ENCODE measurements at places on chromosomes 5 and 9.

GRCh38 chr9:137665697-137666512 lies 47.1 kb downstream of the EHMT1 start:
- no peak for DNase-seq

GRCh38 chr5:180646289-180646962 lies 3.0 kb downstream of the FLT4 start:
- no peak for DNase-seq

DNA sequence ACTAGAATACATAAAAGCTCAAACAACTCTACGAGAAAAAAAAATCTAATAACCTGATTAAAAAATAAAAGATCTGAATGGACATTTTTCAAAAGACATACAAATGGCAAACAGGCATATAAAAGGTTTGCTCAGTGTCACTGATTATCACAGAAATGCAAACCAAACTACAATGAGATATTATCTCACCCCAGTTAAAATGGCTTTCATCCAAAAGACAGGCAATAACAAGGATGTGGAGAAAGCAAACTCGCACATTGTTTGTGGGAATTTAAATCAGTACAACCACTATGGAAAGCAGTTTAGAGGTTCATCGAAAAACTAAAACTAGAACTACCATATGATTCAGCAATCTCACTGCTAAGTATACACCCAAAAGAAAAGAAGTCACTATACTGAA lies 20.8 kb downstream of the UGT3A2 start:
- no peak for DNase-seq

DNA sequence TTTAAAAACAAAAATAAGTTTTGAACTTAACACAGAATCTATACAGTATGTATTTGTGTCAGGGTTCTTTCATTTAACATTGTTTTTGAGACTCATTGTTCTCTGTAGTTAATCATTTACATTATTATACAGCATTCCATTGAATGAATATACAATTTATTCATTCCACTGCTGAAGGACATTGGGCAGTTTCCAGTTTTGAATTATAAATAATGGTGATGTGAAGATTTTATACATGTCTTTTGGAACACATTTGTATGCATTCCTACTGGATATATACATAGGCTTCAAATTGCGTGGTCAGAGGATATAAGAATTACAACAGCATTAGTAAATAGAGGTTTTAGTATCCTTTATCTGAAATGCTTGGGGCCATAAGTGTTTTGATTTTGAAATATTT lies 72.0 kb downstream of the CEP120 start:
- DNase-seq, result no peak

DNA sequence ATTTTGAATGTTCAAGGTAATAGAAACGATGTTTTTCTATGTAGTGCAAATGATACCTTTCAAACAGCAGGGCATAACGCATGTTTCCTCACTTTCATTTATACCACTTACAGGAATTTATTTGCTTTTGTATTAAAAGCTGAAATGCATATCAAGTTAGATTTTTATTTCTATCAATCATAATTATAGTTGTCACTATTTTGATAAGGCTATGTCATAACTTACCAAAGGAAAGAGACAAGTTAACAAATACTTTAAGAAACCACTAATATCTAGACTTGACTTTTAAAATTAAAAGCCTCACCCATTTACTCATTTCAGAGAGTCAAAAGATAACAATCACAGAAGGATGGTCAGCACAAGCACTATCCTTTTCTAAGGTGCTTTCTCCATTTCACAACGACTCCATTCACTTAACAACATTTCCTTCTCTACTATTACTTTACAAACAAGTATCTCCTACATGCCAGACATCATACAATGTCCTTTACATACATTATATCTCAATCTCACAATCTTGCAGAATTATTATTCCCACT lies 12.6 kb downstream of the ERP44 start:
- DNase-seq, result no peak

- no peak for DNase-seq
Measured at GRCh38 chr5:54676481-54677340, 159.2 kb downstream of the SNX18 start.

GRCh38 chr5:142783601-142784341 lies 13.6 kb downstream of the ARHGAP26 start:
- DNase-seq, result no peak

DNA sequence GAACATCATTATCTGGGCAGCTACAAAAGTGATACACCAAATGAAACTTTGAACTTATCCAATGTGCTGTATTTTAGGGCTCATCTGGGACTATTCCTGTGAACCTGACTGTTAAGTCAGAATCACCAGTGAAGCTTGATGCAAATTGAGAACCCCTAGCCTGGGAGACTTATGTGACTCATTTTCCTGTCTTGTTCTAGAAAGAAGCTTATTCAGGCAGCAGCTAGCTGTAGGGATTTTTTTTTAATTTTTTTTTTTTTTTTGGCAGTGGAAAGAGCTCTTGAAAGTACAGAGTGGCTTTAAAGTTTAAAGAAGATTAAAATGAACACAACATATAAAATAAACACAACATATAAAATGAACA lies 81.1 kb upstream of the TNFAIP8 start:
- DNase-seq, result no peak

- no peak for DNase-seq
Measured at GRCh38 chr5:44384816-44385215, 4.4 kb downstream of the FGF10 start.

GRCh38 chr9:136686794-136687711 lies at the start of gene AGPAT2:
Gene AGPAT2, minus strand, starts transcription at chr9:136687457. Its CDS starts 100 bp downstream, at chr9:136687357.
- DNase-seq, result peak; percentile 46

DNA sequence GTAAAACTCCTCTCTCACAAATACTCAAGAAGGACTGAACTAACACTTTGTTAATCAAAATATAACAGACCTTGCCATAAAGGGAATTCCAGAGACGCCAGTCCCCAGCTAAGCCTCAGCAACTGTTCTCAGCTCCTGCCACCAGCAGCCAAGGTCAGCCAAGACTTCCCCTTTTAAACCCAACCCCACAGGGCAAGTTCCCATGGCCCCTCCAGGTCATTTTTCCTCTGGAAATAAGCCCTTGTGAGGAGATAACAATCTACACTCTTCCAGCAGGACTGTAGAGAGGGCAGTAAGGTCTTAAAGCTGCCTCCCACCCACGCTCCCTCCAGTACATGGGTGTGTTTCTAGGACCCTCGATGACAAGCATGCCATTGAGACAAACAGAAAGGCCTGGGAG lies 78.3 kb downstream of the DPYSL3 start:
- DNase-seq, result no peak

DNA sequence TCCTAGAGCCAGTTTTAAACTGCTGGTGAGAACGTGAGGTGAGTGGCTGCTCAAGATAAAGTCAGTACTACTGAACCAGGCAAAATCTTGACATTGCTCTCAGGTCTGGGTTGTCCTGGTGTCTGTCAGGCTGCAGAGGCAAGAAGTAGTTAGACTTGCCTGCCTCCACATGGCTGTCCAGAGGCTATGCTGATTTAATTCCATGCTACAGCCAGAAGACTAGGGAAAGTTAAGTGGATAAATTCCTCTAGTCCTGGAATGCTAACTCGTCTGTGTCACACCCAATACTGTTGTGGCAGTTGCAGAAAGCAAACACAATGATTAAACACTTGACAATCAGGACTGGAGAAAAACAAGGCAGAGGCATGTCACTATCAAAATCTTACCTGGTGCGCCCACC lies 118.9 kb downstream of the ACER2 start:
- DNase-seq, result no peak

DNA sequence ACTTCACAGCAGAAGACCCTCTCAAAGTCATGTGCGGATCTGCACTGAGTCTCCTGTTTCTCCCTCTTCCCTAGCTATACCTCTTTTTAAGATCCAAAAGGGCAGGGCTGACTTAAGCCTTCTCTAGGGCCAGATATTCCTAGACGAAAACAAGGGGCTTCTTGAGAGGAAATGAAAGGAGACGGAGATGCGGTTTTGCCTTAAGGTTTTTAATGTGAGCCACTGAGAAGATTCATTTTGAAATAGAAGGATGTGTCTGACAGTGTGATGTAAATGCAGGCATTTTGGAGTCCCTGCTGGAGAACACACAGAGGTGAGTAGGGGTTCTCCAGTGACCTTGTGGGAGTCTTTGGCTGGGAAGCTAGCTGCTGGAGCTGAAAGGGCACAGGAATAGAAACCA lies 15.6 kb upstream of the IL12B start:
- no peak for DNase-seq

DNA sequence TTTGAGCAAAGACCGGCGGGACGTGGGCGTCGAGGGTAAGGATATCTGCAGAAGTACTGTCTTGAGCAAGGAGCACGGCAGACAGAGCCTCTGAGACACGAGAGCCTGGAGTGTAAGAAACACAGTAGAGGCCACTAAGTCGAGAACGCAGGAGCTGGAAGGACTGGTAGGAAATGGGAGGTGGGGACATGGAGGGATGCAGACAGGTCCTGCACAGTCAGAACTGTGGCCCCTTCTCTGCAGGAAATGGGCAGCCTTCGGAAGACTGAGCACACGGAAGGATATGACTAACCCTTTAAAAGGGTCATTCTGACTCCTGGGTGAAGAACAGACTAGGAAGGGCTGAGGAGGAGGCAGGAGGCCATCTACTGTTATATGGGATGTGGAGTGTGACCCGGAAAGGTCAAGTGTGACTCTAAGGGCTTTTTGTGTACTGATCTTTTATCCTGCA lies 1.4 kb upstream of the CAMSAP1 start:
- no peak for DNase-seq

GRCh38 chr5:160799184-160799583 lies 52.8 kb downstream of the ATP10B start:
- no peak for DNase-seq

GRCh38 chr9:122126331-122127261 lies 33.0 kb downstream of the NDUFA8 start:
- DNase-seq, result no peak

DNA sequence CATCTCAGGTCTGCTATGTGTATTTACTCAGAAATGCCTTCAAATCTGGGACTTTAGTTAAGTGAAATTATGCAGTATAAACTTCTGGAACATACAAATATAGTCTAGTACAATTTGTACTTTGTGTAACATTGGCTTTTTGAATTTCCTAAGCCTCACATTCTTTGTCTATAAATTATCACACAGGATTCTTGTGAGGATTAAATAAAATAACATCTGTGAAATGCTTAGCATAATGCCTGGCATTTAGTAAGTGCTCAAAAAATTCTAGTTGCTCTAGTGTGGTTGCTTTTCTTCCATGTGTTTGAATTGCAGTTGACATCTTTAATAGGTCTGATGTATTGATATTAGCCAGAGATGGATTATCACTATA lies 2.6 kb downstream of the HMMR start:
- DNase-seq, result no peak

DNA sequence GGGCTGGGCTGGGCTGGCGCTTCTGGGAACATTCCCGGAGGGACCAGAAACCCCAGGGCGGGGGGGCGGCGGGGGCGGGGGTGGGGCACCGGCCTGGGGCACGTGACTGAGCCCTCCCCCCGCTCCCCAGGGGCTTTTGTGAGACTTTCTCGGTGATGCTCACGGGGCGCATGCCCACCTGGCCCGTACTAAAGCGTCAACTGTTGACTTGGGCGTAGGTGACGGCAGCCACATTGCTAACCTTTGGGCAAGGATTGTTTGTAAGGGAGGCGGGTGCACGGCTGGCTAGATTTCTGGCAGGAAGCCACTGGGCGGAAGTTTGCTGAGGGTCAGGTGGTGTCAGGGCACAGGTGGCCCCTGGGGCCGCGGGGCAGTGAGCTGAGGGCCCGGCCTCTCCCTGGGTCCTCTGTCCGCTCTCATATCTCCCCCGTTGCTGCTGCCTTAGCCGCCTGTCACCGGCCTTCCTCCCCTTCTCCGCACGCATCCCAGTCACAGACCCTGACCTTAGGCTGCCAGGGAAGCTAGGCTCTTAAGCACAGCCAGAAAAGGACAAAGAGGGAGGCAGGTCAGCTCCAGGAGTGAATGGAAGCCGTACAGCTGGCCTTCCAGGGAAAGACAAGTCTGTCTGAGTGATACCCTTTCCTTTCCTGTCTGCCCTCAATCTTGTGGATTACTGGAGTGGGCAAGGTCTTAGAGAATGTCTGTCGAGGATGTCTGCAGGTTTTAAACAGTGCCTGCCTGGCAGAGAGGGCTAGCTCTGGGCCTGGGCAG lies 812 bp downstream of the CACFD1 start:
- no peak for DNase-seq

GRCh38 chr9:116998305-116998704 lies 311.2 kb downstream of the TRIM32 start:
- DNase-seq, result no peak

GRCh38 chr5:52466113-52466512 lies 321.6 kb upstream of the ITGA1 start:
- no peak for DNase-seq

DNA sequence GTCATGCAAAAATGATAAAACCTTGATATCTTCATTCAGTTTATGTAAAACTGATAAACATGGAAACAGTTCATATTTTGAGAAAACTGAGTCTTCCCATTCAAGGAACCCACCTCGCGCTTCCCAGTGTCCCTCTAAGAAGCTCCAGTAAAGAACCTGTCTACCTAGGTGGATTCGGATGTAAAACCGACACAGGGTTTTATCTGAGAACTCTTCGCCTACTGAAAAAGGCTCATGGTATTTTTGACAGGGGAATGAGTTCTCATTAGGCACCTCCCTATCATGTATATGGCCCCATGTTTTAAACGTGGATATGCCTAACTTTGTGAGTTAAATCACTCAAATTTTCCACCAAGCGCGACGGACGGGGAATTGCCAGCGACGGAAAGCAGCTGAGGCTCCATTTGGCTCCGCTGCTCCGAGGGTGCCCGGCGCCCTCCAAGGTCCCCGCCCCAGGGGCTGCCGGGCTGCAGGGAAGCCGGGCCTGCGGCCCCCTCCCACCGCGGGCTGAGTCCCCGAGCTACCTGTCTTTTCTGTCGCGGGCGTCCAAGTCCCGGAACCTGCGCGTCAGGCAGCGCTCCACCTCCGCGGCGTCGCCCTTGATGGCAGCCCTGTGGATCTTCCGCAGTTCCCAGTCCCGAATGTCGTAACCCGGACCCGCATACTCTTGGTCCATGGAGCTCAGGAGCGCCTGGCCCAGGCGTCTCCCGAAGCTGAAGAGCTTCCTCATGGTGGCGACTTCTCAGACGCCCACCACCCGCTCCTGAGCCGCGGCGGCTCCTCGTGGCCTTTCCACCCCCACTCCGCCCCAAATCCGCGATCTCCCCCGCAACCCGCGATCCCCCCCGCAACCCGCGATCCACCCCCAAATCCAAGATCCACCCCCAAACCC lies 594 bp downstream of the ANKRD18A start:
- DNase-seq, result no peak

- no peak for DNase-seq
Measured at GRCh38 chr5:130966990-130967525, 198.0 kb downstream of the HINT1 start.

DNA sequence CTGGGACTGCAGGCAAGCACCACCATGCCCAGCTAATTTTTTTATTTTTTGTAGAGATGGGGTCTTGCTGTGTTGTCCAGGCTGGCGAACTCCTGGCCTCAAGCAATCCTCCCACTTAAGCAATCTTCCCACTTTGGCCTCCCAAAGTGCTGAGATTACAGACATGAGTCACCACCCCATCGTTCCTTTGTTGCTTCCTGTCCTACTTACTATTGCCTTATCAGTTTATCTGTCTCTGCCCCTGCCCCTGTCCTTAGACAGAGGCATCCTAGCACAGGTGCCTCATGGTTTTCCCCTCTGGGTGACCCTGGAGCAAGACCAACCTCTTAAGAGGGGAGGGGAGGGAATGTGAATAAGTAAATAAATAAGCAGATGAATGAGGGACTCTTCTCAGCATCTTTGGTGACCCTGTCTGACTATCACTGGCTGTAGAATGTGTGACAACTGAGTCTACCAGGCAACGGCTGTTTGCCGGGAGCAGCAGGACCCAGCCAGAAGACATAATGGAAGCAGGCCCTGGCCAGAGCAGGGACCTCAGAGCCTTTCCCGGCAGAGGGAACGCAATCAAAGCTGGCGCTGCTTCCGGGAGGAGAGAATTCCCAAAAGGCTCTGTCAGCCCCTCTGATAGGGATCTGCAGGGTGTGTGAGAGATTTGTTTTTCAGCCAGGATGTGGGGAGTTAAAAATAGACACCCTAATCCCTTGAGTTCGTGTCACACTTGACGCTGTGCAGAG lies 43.8 kb upstream of the DAB2IP start:
- no peak for DNase-seq

Data from stimulated activated CD4-positive, alpha-beta T cell treated with anti-CD3 and anti-CD28 coated beads, Interleukin-1b, Interleukin-23, amount 100 ng/mL, for 1 hour (primary cell).